ENCODE measurements at places on chromosomes 3 and 15.
A peak's percentile ranks its signal among the peaks of the same experiment; 100 is the strongest.

DNA sequence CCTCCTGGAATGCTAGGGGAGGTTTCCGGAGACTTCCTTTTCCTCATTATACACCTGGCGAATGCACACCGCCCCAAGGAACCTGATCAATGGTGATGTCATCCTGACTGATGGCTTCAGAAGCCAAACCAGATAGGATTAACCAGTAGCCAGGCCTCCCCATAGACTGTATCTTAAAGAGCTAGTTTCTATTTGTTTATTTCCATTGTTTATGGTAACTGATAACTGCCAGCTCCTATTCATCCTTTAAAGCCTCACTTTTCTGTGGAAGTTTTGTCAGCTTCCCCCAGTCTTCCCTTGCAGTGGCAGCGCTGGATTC is at the start of gene MKRN2OS:
TSS of gene MKRN2OS (minus strand) at position 27 of the 319 bp plus-strand sequence. CDS start 35 bp downstream, outside the sequence.
- no peak for DNase-seq

GRCh38 chr3:70308760-70309159 is 3.7 kb downstream of the MDFIC2 start:
- DNase-seq, result no peak

DNA sequence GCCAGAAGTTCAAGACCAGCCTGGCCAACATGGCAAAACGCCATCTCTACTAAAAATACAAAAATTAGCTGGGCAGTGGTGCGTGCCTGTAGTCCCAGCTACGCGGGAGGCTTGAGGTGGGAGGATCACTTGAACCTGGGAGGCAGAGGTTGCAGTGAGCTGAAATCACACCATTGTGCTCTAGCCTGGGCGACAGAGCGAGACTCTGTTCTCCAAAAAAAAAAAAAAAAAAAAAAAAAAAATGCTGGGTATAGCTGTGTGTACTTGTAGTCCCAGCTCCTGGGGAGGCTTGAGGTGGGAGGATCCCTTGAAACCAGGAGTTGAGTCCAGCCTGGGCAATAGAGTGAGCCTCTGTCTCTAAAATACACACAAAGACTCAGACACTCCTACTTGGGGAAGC is 32.0 kb downstream of the PPP1R2 start:
- no peak for DNase-seq

DNA sequence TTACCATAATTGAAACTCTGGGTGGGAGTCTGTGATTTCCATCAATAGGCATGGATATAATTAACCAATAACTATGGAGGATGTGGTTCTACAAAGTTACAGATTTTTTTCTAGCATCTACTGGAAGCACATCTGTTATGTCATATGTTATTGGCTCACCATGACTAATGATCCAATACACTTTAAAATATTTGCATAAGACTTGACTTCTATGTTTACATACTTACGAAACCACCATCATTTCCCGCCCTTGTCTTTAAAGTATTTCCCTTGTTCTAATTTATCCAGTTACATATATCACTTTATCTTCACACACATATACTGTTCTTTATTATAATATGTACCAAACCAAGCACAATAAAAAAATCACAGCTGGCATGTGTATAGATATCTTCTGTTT is 380.3 kb upstream of the CBLB start:
- DNase-seq, result no peak

- DNase-seq, result no peak
These were observed 8.6 kb downstream of the KBTBD12 start for GRCh38 chr3:127923611-127924010.

GRCh38 chr3:177250151-177250550 is 52.9 kb upstream of the TBL1XR1 start:
- no peak for DNase-seq

GRCh38 chr3:151499168-151499567 is 38.3 kb upstream of the IGSF10 start:
- no peak for DNase-seq

- DNase-seq, result no peak
These were observed 139.5 kb upstream of the RBMS3 start for GRCh38 chr3:29141197-29141917.

GRCh38 chr15:95169541-95170459 is 938.4 kb downstream of the MCTP2 start:
- DNase-seq, result peak; percentile 85

DNA sequence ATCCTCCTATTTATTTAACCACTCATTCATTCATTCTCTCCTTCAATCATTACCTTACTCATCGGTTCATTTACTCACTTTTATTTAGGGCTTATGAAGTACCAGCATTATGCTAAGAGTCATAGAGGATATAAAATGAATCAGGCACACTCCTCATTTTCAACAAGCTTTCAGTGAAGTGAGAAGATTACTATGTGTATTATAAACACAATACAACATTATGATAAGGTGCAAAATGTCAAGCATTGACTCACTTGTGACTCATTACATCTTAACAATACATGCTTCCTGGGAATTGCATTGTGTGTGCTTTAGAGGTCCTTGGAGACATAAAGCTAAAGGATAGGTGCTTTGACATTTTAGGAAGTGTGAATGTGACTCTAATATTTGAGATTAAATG is 60.4 kb downstream of the PLAAT1 start:
- no peak for DNase-seq

GRCh38 chr3:177037241-177037640 is 160.0 kb downstream of the TBL1XR1 start:
- no peak for DNase-seq

DNA sequence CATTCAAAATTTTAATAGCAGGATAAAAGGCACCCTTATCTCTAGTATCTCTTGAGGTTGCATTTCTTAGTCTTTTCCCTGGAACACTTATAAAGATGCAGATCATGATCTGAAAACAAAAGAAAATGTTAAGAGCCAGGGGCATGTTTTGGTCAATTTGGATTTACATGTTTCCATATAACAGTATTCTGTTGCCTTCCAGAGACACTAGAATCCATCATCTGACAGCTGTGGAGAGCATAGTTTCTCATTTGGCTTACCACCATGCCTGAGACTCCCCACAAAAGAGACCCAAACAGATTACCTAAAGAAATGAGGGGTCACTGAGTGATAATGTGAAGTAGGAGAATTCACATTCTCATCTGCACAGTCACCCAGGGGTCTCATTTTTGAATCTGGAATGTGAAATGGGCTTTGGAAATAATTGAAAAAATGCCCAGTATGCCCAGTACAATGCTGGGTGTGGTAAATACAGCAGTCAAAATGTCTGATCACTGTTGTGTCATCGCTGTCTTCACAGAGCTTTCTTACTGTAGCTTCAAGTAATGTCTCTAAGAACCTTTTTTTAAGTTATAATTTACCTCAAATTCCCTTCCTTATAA is 79.9 kb upstream of the ZBTB20 start:
- no peak for DNase-seq

DNA sequence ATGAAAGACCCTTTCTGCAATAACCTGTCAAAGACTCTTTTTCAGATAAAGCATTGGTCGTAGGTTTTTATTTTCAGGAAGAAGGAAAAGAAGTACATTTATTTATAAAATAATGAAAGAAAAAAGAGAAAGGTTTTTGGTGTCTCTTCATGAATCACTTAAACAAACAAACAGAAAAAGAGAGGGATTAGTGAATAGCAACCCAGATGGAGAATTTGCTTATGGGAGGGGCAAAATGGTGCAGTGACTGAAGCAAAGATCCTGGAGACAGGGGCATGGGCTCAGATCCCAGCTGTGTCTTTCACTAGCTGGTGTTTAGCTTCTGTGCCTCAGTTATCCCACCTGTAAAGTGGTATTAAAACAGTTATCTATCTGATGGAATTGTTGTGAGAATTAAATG is 78.6 kb upstream of the PFN2 start:
- DNase-seq, result no peak

- DNase-seq, result no peak
These were observed 65.8 kb downstream of the SCN5A start for GRCh38 chr3:38583688-38584087.

DNA sequence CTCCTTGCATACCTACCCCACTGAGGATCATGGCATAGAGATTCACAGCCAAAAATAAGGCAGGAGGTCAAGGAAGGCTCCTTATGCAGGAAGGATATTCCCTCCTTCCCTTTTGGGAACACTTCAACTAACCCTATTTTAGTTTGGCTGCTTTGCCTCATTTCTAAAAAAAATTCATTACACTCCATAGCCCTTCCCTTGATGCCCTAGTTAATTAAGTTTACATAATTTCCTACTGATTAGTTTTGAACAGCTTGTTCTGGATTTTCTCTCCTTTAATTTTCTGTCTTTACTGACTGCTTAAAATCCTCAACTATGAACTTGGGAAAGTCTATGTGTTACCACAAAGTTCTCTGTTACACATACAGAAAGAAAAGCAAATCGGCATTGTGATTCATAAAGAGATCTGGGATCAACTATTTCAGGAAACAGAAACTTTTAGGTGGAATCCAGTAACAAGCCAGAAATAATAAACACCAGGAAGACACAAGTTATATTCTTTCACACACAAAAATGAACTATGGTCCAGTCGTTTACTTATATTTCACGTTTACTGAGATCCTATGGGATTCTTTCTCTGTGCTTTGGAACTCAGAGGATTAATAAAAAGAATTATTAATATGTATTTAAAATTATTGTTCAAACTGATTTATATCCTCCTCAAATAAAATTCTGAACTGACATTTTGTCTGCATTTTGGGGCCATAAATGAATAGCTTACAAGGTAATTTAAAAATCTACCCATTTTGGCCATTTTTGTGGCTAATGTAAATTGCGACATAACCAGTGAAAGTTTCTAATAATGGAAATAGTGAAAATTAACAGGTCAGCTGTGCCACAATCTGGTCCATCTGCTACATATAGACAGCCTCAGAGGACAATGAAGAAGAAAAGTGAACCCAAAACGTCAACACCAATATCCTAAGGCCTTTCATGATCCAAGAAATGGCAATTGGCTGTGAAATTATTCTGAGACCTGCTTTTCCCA is 113.8 kb downstream of the FRMD5 start:
- no peak for DNase-seq

DNA sequence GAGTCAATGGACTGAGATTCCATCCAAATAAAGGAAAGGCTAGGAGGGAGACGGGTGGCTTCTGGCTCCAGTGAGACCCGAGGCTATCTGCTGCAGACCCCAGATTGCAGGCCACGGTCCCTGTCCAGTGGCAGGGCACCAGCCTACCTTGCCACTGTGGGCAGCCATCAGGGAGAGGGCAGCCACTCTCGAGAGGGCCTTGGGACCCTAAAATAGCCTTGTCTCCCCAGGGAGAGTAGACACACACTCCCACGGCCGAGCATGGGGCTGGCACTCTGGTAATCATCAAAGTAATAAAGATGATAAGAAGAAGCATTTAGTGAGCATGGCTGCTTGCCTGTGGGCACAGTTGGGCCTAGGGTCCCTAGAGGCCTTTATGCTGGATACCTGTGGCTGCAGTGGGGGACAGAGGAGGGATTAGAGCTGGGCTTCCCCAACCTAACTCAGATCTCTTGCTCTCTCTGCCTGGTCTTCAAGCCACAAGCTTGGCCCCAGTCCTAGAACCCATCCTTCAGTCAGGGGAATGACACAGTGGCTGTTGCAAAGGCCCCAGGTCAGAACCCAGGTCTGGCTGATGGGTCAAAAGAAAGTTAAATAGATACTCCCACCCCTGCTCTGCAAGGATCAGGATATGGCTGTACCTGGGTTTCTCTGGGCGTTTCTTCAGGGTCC is 9.2 kb upstream of the VIPR1 start:
- DNase-seq, result no peak

GRCh38 chr15:96072821-96073220 is 257.7 kb upstream of the NR2F2 start:
- no peak for DNase-seq

- DNase-seq, result no peak
These were observed 17.1 kb downstream of the ARHGAP31 start for GRCh38 chr3:119311081-119311925.

DNA sequence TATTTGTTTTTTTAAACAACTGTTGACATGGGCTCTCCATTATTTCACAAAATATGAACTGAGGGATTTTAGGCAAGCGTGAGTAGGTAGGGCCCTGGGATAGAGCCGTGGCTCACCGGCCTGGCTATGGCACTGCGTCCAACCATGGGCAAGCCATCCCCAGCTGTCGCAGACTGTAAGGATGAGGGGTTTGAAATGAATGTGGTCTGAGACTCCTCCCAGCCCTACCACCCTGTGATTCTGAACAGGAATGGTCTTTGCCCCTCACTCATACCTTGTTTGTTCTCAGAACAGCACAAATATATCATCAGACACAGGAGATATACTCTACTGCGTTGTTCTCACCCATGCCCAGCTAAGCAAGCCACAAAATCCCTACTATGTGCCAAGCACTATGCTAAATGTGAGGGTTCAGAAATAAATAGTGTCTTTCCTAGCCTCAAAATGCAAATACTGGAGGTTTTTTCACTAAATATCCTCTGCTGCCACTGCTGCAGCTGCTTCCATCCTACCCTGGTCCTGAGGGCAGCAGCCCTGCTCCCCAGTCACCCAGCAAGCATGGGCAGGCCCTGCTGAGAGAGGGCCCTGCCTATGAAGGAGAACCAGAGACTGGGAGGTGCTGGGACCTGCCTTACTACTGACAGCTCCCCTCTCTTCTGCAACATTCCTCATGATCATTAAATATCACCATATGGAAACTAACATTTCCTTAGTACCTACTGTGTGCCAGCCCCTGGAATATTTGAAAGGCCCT is 102.8 kb downstream of the XXYLT1 start:
- DNase-seq, result no peak

DNA sequence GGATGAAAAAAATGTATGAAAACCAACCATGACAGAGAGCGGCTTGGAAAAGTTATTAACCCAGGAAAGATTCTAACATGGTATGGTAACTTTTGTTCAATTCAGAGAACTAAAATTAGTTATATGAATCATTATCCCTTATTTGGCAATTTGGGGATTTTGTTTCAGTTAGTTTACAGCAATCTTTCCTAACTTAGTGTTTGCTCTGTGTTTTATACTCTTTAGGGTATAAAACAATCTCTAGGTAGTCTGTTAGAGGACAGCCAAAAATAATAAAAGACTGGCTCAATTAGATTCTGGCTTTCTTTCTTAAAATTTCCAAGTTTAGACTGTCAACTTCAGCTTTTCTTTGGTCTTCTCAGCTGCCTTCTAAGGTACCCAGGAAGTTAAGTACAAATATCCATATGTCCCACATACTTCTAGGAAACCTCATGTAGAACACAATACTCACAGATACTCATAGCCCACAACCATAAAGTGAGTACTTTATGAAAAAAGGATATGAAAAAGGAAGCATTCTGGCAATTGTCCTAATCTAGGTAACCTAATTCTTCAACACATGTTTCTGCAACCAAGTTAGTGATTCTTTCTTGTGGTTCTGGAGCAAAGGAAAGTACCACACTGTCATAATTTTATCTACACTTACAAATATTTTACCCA is 849.3 kb downstream of the ROBO1 start:
- no peak for DNase-seq

Data from spinal cord (tissue), 10 donors.